CD4-positive, alpha-beta T cell treated with Interleukin-2 at 100 ng/mL for 4 hours (primary cell): ENCODE measurements at places on chromosomes 4 and X.
A peak's percentile ranks its signal among the peaks of the same experiment; 100 is the strongest.

GRCh38 chrX:151727346-151727745, 7.2 kb upstream of the CNGA2 start:
- DNase-seq, result no peak

DNA sequence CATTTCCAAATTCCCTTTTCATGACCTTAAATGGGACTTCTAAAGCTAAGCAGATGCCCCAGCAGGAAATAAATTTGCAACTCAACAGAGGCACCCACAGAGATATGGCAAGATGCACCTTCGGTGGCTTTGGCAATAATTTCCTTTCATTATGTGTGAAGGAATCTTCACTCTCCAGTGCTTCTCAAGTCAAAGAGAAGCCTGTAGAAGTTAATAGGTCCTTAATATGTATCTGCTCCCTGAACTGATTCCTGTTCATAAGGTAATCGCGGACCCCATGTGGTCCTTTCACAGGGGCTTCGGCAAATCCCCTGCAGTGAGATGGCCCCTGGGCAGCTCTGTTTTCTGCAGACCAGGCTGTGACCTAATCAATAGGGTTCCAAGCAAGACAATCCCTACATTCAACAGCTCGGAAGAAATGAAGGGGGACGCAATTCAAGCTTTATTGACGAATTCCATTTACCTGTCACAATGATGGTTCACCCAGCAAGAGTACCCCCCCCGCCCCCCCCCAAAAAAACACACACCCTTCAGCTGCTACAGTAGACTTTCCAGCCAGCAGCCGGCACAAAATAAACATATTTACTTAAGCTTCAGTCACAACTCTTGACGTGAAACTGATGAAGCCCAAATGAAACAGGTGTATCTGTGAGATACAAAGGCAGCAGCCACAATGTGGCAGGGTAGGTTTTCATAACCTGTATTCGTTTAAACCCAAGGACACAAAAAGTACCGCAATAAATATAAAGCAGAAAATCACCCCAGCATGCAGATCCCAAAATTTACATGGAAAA, 35.3 kb downstream of the FAT1 start:
- no peak for DNase-seq

DNA sequence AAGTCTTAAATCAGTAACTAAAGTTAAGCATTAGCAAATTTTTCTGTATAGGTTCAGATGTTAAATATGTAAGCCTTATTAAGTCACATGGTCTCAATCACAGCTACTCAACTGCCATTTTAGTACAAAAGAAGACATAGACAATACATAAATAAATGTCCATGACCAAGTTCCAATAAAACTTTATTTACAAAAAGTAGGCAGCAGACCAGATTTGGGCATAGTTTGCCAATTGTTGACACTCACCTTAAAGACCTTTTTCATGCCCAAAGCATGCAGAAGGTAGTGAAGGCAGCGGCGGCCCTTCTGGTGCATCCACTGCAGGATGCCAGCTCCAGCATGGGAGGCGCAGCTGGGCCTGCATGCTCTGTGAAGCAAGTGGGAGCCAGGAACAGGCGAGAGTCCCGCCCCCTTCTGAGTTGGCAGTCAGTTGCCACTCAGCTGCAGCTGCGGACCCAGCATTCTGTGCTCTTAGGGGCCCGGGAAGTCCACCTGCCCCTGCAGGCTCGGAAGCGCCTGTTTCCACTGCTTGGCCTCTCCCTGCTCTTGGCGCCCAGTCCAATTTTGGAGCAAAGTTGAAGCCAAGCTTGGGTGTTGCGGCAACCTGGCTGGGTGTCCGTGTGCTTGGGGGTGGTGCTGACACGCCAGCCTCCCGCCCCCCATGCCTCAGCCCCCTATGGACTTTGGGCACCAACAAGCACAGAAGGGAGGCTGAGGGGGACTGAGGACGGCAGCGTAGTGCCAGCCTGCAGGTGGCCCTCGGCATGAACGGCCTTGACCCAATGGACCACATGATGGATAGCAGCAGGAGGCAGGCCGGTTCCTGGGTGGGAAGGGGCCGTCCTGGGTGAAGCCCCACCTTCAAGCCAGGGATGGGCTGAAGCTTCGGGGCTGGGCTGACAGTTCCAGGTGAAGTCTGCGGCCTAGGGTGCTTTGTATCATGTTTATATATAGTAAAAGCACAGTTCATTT, 42.4 kb upstream of the PABPC4L start:
- DNase-seq, result no peak

GRCh38 chrX:46627711-46628419, 54.3 kb downstream of the CHST7 start:
- peak; percentile 3 for DNase-seq

- DNase-seq, result no peak
Observed at GRCh38 chrX:111168314-111168713, 72.3 kb downstream of the PAK3 start.

GRCh38 chr4:131248314-131248713, 1900.8 kb upstream of the PCDH10 start:
- DNase-seq, result no peak

GRCh38 chr4:1326751-1327525, 20.1 kb upstream of the UVSSA start:
- no peak for DNase-seq

- no peak for DNase-seq
Observed at GRCh38 chrX:154380153-154380552, 1.1 kb downstream of the EMD start.

DNA sequence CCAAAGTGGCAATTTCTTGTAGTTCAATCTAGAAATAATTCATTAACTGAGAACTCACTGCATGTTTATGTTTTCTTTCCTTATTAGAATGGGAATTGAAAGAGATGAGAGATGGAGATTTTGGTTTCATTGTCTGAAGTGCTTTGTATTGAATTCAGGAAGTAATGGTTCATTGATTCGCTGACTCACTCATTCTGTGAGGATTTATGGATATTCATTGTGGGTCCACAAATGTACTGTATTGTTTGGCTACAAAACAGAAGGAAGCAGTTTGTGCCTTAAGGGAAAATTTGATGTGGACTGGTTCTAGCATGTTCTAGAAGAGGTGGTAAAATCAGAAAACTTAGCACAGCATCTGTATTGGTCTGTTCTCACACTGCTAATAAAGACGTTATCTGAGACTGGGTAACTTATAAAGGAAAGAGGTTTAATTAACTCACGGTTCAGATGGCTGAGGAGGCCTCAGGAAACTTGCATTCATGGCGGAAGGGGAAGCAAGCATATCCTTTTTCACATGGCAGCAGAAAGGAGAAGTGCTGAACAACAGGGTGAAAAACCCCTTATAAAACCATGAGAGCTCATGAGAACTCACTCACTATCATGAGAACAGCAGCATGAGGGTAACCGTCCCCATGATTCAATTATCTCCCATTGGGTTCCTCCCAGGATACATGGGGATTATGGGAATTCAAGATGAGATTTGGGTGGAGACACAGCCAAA, 132.3 kb upstream of the VCX3A start:
- no peak for DNase-seq

DNA sequence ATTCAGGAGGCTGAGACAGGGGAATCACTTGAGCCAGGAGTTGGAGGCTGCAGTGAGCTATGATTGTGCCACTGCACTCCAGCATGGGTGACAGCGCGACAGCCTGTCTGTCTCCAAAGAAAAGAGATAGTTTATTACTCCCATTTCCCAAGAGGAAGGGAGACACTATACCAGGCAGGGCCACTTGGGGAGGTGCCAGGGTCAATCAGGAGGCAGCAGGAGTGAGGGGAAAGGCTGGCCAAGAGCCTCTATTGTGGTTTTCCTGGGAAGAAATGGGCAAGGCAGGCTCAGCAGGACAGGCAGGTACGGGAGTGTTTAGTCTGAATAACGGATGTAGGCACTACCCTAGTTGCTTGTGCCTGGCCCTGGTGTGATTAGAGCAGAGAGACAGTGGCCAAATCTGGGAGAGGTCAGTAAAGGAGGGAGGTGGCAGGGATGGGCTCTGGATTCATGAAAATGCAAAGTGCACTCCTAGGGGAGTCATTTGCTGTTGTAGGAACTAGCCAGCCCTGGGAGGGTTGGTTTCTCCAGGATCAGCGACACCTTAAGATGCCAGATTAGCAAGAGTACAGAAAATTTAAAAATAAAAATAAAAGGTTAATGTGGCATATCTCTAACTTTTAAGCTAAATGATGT, 20.2 kb upstream of the CDKN2AIP start:
- DNase-seq, result no peak

DNA sequence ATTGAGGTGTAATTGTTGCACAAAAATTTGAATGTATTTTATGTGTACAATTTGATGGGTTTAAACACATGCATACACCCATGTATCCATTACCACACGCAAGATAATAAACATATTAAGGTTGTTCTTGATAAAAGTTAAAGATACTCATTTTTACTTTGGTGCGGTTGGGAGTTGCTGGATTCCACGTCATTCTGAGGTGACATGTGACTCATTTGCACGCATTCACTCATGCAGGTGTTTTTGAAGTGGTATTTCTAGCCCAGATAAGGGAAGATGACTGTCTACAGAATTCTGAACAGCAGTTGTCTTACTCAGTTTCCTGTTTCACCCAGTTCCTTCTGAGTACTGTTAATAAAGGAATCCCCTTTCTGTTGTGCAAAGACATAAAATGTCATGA, 142.0 kb downstream of the RTL3 start:
- DNase-seq, result peak; percentile 80

GRCh38 chrX:118965395-118965794, 9.0 kb upstream of the LONRF3 start:
- DNase-seq, result no peak

DNA sequence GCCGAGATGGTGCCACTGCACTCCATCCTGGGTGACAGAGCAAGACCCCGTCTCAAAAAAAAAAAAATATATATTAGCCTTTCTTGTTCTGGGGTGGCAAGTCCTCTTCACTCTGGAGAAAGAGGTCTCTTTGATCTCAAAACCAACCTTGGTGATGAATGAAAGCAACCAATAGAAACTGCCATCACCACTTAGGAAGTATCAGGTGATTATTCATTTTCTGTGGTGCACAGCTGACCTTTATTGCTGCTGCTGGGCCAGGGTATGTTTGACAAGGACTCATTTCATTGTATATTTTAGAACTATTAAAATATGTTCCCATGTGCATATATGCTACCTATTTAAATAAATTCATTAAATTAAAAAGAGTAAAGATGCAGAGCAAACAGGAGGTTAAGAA, 76.0 kb upstream of the KIT start:
- DNase-seq, result no peak

- no peak for DNase-seq
Observed at GRCh38 chr4:99754756-99755155, 61.9 kb upstream of the DAPP1 start.

DNA sequence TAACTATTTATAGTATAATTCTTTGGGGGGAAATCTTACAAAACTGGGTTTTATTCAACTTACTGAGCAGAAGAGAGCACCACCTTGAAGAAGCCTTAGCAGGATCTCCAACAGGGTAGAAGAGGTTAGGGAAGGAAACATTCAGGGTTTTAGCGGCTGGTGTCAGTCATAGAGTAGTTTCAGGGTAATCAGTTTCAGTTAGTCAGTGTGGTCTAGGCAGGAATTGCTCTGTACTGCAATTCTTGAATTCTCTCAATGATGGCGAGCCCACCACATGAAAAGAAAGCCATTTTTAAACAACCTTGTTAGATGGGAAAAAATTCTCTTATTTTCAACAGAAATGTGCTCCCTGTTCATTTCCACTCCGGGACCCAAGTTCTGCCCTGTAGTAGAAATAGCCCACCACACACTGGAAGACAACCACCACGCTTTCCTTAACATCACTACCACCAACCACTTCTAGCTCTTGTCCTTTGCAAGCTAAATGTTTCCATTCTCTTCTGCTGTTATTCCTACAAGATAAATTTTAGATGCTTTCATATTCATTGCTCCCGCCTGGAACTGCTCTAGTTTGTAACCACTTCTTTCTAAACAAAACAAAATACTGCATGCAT, 25.9 kb downstream of the COL25A1 start:
- no peak for DNase-seq

GRCh38 chr4:71009890-71010588, 16.6 kb downstream of the DCK start:
- DNase-seq, result peak; percentile 57

DNA sequence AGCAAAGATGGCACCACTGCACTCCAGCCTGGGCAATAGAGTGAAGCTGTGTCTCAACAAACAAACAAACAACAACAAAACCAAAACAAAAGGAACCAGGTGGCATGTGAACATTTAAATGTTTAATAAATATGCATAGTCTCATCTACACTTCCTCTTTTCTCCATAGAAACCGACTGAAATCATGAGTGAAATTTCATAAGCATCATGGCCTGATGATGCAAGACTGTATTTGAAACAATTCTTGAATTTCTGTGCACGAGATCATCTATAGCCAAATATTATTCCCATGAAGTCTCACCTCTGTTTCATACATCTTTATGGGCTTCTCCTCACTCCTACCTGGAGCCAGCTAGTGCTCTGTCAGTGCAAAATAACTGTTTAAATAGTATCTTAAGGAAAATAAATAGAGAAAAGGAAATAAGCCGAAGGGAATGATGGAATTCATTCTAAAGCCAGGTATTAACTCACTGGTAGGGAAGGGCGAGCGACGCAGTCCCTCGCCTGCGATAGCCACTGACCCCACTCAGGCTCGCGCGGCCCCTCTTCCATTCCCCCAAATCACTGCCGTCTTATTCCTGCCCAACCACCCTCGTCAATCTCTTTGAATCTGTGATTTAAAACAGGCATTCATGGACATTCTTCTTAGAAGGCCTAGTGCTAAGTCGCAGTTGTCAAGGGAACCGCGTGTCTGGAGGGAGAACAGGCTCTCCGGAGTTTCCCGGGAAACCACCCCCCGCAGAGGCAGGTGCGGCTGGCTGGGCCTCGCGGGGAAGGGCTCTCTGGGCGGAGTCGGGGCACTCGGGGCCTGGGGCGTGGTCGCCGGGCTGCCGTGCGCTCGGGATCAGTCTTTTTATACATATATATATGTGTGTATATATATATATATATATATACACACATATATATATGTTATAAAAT, 52.4 kb upstream of the TRIM2 start:
- DNase-seq, result peak; percentile 23

- DNase-seq, result peak; percentile 29
Observed at GRCh38 chr4:15004739-15005301, 2.5 kb downstream of the CPEB2 start.

DNA sequence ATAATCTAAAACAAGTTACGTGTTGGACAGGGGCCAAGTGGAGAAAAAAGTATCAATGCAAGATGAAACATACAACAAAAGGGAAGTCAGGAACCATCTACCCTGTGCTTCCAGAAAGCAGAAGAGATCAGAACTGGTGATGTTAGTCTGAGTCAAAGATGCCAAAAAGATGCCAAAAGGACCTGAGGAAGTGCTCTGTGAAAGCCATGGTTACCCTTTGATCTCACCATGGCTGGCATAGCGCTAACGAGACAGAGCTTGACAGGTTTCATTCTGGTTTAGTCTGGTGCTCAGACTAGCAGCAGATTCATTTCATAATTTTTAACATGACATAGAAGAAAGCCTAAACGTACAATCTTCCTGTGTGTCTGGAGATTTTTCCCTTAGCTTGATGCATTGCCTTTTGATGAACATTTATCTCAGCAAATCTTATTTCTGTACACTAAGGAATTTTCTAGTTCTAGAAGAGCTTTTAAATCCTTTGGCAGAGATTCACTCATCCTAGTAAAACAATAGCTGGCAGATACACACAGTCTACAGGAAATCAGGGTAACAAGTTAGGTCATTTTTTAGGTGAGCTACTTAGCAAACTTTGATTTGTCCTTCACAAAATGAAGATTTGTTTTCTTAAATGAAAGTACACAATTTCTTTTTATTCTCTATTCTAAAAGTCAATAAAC, 87.7 kb downstream of the COL25A1 start:
- no peak for DNase-seq
